ENCODE measurements at places on chromosomes 5 and 9.
A peak's percentile ranks its signal among the peaks of the same experiment; 100 is the strongest.

DNA sequence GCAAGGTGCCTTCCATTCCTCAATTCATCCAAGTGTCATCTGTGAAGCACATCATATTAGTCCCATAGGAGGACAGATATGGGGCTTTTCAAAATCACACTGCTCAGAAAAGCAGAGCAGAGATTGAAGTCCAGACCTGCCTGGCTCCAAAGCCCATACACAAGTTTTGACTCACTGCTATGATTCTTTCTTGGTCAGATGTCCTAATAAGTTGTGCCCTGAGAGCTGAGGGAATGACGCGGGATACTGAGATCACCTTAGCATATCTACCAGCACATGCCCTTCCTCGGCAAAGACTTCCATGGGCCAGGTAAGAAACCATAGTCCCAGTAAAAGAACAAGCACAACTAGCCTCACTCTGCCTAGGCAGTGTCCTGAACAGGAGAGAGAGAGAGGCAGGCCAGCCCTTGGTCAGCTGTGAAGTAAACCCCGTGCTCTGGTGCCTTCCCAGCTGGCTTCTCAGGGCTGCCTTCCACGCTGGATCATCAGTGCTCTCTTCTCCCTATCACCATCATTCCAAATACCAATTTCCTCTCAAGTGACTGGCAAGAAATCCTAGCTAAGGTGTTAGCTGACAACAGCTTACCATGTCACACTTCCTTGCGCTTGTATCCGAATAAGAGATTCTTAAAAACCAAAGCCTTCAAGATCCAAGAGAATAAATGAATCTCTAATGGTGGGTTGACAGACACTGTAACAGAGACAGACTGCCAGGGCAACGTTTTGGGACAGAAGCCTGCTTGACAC, 73.2 kb downstream of the SIL1 start:
- DNase-seq, result no peak

GRCh38 chr9:33300546-33300945, 10.2 kb downstream of the NFX1 start:
- DNase-seq, result no peak

DNA sequence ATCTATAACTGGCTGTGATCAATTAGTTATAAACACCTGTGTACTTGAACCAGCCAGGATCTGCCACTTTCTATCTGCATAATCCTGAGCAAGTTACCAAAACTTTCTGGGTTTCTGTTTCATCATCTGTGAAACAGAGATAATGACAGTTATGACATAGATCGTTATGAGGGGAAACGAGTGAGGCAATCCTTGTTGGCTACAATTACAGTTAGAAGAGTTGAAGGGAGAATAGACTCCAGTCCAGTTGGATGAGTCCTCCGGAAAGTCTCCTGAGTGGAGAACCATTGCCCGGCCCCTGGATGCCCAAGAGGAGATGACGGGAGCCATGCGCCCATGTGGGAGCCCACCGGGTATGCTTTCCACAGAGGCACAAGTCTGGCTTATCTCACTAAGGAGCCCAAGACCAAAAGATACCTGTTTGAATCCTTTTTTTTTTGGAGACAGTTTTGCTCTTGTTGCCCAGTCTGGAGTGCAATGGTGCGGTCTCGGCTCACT, 4.5 kb downstream of the PDE6A start:
- no peak for DNase-seq

- DNase-seq, result no peak
Measured at GRCh38 chr5:142840575-142840974, 70.4 kb downstream of the ARHGAP26 start.

DNA sequence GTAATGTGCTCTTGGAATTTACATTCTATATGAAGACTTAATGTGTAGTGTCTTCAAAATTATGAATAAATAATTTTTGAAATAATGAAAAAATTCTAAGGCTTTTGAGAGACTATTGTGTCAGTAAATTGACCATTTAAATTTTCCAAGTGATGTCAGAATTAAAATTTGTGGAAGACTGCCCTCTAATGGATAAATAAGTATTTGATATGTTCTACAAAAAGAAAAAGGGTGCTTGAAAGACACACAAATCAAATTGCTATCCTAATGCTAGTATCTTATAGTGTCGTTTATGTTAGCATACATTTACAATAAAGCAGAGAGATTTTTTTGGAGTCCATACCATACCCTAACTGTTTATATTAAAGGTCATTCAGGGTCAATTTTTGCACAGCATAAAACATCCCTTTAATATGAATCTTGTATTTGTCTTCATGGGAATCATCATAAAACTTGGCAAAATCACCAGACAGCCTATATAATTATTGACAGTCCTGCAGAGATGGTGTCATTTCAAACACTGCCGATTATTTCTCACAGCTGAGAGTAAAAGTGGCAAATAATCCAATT, 120.8 kb upstream of the SLC27A6 start:
- peak; percentile 33 for DNase-seq

- no peak for DNase-seq
Measured at GRCh38 chr5:640461-641330, 28.6 kb downstream of the CEP72 start.

DNA sequence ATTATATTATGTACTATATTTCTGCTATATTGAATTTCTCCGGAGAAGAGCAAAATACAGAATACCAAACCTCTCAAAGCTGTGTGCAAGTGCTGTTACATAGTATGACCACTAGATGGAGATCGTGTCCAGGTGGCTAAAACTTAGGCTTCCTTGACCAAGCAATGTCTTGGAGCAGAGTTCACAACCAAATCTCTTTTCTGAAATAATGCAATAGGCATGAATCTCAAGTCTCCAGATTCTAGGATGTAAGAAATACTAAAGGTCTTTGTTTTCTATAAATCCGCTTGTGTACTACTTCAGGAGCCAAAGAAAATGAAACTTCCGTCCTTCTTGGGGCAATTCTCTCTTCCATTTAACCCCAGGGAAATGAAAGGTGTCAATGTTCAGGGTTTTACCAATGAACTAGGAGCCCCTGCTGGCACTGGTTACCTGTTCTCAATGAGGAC, 181.5 kb upstream of the RAI14 start:
- peak; percentile 50 for DNase-seq

All from ACHN (cell line).